Spleen (tissue), 13 donors: ENCODE measurements at places on chromosomes 3 and 15. TPM values are rescaled to one million over a fixed set of nuclear protein-coding genes. Genes with fewer than 3 reads are reported as not detected.
A peak's percentile ranks its signal among the peaks of the same experiment; 100 is the strongest.

GRCh38 chr3:157220211-157220610 lies 60.3 kb upstream of the CCNL1 start:
- H3K4me3 ChIP-seq: no peak overlapping the region
- no peaks in the 10 kb centered on the region for H3K27me3 ChIP-seq
- H3K36me3 ChIP-seq: no peaks in the 10 kb centered on the region

TYRO3 gene
- 36.2 TPM for total RNA-seq

EFCC1 gene
- 11.2 TPM for total RNA-seq

DNA sequence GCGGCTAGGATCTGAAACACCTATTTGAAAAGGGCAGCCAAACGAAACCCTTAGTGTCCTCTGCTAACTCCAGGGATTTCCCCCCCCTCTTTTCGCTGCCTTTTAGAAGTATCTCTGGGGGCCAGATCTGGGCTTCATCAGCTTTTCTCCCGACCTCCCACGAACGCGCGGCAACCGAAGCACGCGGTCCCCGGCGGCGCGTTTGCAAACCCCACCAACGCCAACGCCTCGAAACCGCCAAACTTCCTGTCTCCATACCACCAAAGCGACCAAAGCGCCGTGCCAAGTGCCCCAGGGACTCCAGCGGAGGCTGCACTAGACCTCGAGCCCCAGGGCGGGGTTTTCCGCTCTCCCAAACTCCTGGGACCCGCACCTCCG lies 155.8 kb upstream of the FRMD4B start:
- H3K27me3 ChIP-seq: no peaks in the 10 kb centered on the region
- H3K4me1 ChIP-seq: peaks cover 48% of the 10 kb centered on the region
- peak overlapping the region; percentile 70 for H3K4me3 ChIP-seq
- no peak for DNase-seq

BNC1 gene
- 0.29 TPM for total RNA-seq

DNA sequence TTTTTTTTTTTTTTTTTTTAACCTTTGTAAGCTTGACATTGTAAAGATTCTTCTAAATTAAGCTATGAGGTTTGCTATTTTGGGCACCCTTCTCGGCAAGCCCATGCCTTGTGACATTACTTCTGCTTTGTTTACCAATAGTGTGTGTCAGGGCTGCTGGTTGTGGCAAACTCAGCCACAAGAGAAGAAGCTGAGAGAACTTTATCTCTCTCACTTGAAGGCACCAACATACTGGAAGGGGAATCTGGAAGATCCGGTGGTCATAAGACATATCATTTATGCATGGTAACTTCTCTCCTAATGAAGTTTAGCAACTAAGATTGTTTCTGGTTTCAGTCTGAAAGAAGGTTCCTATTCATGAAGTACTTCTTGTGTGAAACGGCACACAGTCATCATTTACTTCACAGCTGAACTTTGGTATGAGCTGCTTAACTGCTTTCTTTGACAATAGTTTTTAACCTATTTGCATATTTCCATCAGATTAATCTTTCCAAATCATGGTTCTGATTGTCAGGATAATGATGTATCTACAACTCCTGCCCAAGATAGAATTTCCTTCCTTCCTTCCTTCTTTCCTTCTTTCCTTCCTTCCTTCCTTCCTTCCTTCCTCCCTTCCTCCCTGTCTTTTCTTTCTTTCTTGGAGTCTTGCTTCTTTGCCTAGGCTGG lies 189.3 kb downstream of the NFKBIZ start:
- no peak for DNase-seq
- H3K27me3 ChIP-seq: no peaks in the 10 kb centered on the region
- no peaks in the 10 kb centered on the region for H3K36me3 ChIP-seq
- H3K4me3 ChIP-seq: no peak overlapping the region

OGG1 gene
- total RNA-seq: 34.5 TPM

DNA sequence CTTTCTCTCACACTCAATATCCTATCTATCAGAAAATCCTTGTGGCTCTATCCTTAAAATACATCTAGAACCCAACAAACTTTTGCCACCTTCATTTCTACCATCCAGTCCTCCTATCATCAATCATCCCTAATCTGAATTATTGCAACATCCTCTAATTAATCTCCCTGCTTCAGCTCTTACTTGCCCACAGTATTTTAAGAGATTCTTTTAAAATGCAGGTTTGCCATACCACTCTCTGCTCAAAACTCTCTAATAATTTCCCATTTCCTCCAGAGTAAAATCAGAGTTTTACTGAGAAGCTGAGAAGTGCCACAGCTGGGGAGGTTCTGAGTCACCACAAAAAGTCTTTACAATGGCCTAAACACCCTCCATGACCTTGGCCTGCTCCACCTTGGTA lies 234.3 kb upstream of the ZPLD1 start:
- no peaks in the 10 kb centered on the region for H3K27me3 ChIP-seq
- H3K36me3 ChIP-seq: no peaks in the 10 kb centered on the region
- H3K4me3 ChIP-seq: no peak overlapping the region

CRABP1 gene
- total RNA-seq: 18.7 TPM

- no peak for DNase-seq
- H3K4me1 ChIP-seq: no peaks in the 10 kb centered on the region
- H3K4me3 ChIP-seq: no peak overlapping the region
Observed at GRCh38 chr15:79176151-79176550, 85.6 kb upstream of the RASGRF1 start.

- H3K27ac ChIP-seq: no peak overlapping the region
- H3K27me3 ChIP-seq: no peaks in the 10 kb centered on the region
- no peaks in the 10 kb centered on the region for H3K36me3 ChIP-seq
- no peak for DNase-seq
- peaks cover 12% of the 10 kb centered on the region for H3K4me1 ChIP-seq
- H3K4me3 ChIP-seq: no peak overlapping the region
Observed at GRCh38 chr3:114151091-114151490, 27.8 kb downstream of the DRD3 start.

GHSR gene
- total RNA-seq: not detected

GRCh38 chr15:40650479-40650878 lies 44.5 kb upstream of the RAD51 start:
- no peak overlapping the region for H3K27ac ChIP-seq
- H3K27me3 ChIP-seq: no peaks in the 10 kb centered on the region
- no peaks in the 10 kb centered on the region for H3K4me1 ChIP-seq

RRP9 gene
- 9.5 TPM for total RNA-seq

- H3K27me3 ChIP-seq: no peaks in the 10 kb centered on the region
- H3K36me3 ChIP-seq: no peaks in the 10 kb centered on the region
- H3K4me3 ChIP-seq: no peak overlapping the region
- no peak for DNase-seq
Observed at GRCh38 chr3:133280586-133280985, 119.3 kb upstream of the BFSP2 start.

TNNC1 gene
- 0.74 TPM for total RNA-seq

GRCh38 chr15:101368861-101369642 lies 74.0 kb upstream of the SNRPA1 start:
- no peaks in the 10 kb centered on the region for H3K27me3 ChIP-seq
- no peaks in the 10 kb centered on the region for H3K36me3 ChIP-seq
- peak overlapping the region; percentile 39 for H3K27ac ChIP-seq
- DNase-seq: no peak
- peaks cover 44% of the 10 kb centered on the region for H3K4me1 ChIP-seq

DNA sequence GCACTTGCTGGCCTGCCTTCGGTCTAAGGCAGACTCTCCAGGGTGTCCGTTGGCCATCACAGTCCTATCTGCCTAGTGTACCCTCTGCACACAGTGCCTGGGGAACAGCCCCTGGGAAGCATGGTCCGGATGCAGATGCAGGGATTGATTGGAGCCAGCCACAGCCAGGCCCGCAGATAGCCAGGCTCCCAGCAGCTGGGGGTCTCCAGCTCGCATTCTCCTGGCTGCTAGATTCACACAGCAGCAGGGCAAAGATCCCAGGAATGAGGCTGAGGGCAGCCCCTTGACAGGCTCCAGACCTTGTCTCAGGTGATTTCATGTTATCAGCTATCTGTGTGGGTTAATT lies 41.4 kb downstream of the IRAK2 start:
- H3K4me3 ChIP-seq: no peak overlapping the region
- H3K36me3 ChIP-seq: peaks cover 21% of the 10 kb centered on the region
- H3K27me3 ChIP-seq: no peaks in the 10 kb centered on the region
- DNase-seq: no peak

MEX3B gene
- total RNA-seq: 1.4 TPM

TMC3 gene
- total RNA-seq: not detected

DNA sequence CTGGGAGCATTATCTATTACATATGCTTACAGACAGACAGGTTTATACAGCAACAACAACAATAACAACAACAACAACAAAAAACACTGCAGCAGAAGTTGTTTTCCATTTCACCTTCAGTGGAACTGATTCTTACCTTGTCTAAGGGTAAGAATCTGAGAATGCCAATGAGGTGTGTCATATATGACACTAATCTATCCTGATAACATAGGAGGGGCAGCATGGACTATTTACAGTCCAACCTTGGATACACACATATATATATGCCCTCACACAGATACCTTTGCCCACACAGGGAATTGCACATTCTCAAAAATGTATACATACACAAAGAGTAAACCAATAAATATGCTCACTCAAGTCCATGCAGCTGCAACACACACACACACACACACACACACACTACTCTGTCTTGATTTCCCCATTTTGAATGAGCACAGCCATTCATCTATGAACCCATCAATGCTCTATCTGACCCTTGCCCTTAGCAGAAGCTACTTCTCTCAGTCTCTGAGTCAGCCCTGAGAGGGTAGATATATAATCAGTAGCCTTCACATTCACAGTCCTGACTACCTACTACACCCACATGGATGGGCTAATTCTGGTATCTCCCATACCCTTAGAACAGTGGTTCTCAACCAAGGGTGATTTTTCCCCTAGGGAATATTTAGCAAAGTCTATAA lies 9.7 kb upstream of the TRANK1 start:
- H3K27me3 ChIP-seq: no peaks in the 10 kb centered on the region
- H3K4me3 ChIP-seq: no peak overlapping the region

- H3K36me3 ChIP-seq: no peaks in the 10 kb centered on the region
- no peaks in the 10 kb centered on the region for H3K4me1 ChIP-seq
- no peak overlapping the region for H3K27ac ChIP-seq
- DNase-seq: no peak
Observed at GRCh38 chr15:71789616-71790015, 20.7 kb upstream of the NR2E3 start.

HDC gene
- 0.60 TPM for total RNA-seq
